ENCODE measurements at places on chromosomes 4 and X.

- DNase-seq: no peak
Observed at GRCh38 chr4:188023682-188024081, 28.1 kb downstream of the ZFP42 start.

GRCh38 chr4:138111462-138112000 lies 130.6 kb downstream of the SLC7A11 start:
- DNase-seq: no peak

DNA sequence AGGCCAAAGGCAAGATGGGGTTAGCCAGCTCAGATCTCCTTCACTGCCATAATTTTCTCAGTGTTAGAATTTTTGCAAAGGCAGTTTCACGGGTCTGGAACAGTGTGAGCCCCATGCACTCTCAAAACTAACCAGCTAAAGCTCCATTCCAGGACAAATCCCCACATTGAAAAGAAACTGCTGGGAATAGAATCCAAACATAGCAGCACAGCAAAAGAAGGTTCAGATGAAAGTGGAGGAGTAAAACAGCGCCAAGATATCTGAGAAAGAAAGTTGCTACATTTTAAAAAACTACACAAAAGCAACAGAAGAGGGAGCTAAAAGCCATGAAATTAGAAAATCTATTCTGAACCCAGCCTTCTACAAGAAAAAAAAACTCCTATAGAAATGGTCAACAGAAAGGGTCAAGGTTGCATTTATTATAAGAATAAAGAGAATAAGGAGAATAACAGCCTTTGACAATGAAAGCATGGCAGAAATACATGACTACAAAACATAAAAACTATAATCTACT lies 39.6 kb upstream of the SLC7A3 start:
- no peak for DNase-seq

- no peak for DNase-seq
Observed at GRCh38 chr4:168151327-168151726, 59.0 kb downstream of the ANXA10 start.

DNA sequence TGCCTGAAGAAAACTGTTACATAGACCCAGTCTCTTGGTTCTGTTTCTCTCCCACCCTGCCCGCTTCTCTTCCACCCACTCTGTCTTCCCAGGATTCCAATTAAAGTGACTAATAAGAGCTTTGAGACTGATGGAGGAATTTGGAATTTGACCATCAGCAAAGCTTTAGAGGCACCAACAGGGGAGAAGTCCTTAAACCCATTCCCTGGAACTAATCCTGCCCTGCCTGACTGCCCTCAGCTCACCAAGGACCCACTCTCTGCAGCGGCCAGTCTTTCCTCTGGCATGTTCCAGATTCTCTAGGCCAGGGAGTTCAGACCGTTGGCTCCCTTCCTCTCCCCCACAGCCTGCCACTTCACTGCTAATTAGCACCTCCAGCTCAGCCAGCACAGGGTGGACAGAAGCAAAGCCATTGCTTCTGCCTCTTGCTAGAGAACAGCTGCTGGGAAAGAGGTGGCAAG lies 23.9 kb downstream of the SCD5 start:
- DNase-seq: no peak

GRCh38 chr4:185640811-185641675 lies 105.7 kb upstream of the PDLIM3 start:
- no peak for DNase-seq

- DNase-seq: peak; percentile 86
Observed at GRCh38 chr4:38319456-38320342, 344.3 kb upstream of the KLF3 start.

GRCh38 chr4:26252349-26253025 lies 68.3 kb upstream of the RBPJ start:
- no peak for DNase-seq

- no peak for DNase-seq
Observed at GRCh38 chr4:33924239-33924638, 2320.1 kb downstream of the ARAP2 start.

GRCh38 chr4:147836807-147837206 lies 104.9 kb downstream of the ARHGAP10 start:
- no peak for DNase-seq

GRCh38 chr4:98801259-98801725 lies 127.6 kb downstream of the EIF4E start:
- no peak for DNase-seq
